CD4-positive, alpha-beta T cell treated with Interleukin-6 for 4 hours (primary cell): ENCODE measurements at places on chromosomes 4 and X.
A peak's percentile ranks its signal among the peaks of the same experiment; 100 is the strongest.

- no peak for DNase-seq
Measured at GRCh38 chrX:49286136-49286535, 16.5 kb downstream of the PPP1R3F start.

- no peak for DNase-seq
Measured at GRCh38 chr4:38914854-38915253, 47.2 kb downstream of the FAM114A1 start.

GRCh38 chr4:16814361-16814760 is 84.1 kb downstream of the LDB2 start:
- no peak for DNase-seq

GRCh38 chr4:80202190-80202711 is 4.9 kb downstream of the PRDM8 start:
- DNase-seq = peak; percentile 82

- no peak for DNase-seq
Measured at GRCh38 chrX:70769659-70770227, 138.8 kb downstream of the TEX11 start.

DNA sequence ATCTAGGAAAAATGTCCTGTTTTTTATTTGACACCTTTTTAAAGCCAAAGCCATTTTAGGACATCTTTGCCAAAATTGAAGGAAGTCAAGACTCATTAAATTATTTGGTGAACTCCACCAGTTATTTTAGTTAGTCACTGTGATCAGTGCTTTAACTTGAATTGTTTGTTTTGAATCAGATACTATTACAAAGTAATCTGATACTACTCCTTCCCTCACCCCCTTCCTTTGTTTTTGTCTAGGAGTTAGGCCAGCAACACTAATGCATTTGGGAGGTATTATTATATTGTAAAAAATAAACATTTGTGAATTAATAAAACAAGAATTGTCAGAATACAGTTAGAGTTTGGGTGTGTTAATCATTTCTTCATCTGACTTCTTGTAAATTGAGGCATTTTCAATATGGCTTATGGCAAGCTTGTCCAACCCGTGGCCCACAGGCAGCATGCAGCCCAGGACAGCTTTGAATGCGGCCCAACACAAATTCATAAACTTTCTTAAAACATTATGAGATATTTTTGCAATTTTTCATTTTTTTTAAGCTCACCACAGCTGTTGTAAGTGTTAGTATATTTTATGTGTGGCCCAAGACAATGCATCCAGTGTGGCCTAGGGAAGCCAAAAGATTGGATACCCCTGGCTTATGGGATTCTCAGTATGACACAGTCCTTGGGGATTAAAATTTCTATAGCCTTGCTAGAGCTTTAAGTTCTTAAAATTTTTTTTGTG is 182.2 kb downstream of the BMPR1B start:
- no peak for DNase-seq

- no peak for DNase-seq
Measured at GRCh38 chr4:15958562-15958961, 4.4 kb downstream of the FGFBP2 start.

- no peak for DNase-seq
Measured at GRCh38 chr4:48058617-48059530, 42.3 kb downstream of the NIPAL1 start.

- DNase-seq = no peak
Measured at GRCh38 chrX:111035256-111035655, 60.7 kb upstream of the PAK3 start.

- DNase-seq = no peak
Measured at GRCh38 chr4:186347743-186348142, 81.8 kb downstream of the F11 start.

DNA sequence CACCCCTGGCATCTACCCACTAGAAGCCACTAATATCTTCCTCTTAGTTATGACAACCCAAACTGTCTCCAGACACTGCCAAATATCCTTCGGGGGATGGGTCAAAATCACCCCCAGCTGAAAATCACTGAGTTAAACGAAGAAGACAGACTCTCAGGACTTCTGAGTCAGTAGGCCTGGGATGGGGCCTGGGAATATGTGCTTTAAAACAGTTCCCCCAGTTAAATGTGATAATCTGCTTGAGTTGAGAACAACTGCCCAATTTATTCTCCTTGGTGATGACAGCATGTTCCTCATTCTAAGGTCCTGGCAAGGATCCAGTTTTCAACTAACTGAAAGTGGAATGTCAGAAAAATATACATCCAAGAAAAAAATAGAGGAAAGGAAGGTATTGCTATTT is 52.4 kb downstream of the CBLL2 start:
- DNase-seq = no peak

DNA sequence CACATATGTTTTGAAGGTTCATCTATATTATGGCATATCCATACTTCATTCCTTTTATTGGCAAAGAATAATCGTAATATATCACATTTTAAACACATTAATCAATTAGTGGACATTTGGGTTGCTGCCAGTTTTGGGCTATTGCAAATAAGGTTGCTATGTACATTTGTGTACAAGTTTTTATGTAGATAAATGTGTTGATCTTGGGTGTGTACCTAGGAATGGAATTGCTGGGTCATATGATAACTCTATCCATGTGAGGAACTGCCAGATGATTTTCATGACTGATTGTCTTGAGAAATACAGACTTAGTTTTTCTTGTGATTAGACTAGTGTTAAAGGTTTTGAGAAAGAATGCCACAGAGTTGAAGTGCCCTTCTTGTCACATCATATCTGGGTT is 99.2 kb upstream of the RAB40AL start:
- DNase-seq = no peak

DNA sequence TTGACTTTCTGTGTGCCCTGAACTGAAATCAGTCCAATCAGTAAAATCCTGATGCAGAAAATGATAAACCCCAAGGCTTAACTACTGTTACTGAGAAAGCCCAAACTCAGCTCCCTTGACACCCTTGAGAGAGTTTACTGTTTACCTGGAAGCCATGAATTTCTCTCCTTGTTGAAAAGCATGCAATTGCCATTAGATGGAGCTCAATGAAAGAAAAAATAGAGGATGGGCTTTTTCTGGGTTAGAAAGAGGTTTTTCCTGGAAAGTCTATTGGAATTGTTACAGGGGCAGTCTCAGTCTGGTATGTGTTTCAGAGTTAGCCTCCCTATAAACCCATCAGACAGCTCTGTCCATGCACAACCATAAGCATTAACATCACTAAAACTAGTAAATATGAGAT is 66.4 kb upstream of the C4orf54 start:
- no peak for DNase-seq

DNA sequence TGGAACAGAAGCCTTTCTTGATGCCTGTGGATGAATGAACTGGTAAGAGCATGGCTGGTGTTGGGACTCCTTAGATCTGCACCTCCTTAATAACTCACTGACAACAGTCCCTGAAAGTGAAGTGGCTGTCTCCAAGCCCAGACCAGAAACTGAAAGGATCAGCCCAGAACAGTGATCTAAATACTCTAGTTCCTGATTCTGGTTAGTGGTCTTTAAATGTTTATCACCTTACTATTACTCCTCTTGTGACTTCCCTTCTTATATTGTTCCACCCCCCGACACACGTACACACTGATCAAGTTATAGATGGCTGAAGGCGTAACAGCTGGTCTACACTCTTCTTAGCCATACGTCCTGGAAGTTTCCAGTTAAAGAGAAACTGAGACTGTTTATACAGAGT is 33.8 kb upstream of the ARMCX2 start:
- DNase-seq = no peak

DNA sequence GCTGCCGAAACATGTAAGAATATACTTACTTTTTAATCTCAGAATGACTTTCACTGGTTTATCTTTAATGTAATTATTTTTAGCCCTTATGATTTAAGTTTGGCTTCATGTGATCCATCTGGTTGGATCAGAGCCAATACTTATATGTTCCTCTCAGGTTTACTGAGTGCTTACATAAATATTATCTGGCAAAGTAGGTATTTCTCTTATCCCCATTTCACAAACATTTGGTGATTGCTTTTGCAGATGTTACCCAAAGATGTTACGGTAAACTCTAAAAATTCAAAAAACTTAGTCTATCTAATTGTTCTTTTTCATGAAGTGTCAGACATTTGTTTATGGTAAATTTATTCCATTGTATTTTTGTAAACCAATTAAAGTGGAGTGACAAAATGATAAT is 115.0 kb upstream of the TLL1 start:
- no peak for DNase-seq

GRCh38 chr4:174318829-174319764 is 35.4 kb downstream of the CEP44 start:
- no peak for DNase-seq

- no peak for DNase-seq
Measured at GRCh38 chr4:150518559-150518958, 63.4 kb upstream of the MAB21L2 start.

DNA sequence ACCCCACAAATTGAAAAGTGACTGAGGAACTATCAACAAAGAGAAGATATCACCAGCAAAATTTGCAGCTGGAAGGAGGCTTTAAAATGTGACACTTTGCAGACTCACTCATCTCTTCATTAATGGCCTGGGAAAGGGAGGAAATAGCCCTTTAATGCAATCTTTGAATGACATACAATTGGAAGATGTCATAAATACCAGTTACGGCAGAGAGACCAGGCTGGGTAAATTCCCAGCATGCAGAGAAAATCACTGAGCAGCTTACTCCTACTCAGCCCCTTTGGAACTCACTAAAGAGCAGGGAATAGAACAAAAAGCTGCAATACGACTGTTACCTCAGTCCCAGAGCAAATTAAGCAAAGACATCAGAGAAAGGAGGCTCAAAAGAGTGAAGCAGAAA is 238.9 kb downstream of the HS3ST1 start:
- no peak for DNase-seq

DNA sequence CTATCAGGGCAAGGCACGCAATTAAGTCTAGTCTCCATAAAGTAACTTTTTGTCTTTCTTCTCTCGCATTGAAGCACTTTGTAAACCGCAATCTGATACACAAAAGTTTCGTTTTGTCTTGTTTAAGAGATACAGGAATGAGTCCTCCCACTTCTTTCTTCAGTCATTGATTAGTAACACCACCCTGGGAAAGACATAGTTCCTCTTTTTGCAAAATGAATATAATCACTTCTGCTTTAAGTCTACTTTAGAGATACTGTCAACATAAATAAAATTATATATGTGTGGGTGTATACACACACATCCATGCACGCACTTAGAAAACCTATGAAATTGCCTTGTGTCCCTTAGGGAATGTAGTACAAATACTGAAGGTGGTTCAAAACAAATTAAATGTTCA is 11.7 kb downstream of the COQ2 start:
- no peak for DNase-seq

- peak; percentile 69 for DNase-seq
Measured at GRCh38 chr4:185597532-185598188, 62.4 kb upstream of the PDLIM3 start.
